Activated CD4-positive, alpha-beta T cell treated with anti-CD3 and anti-CD28 coated beads, Interleukin-2, amount 50 U/mL, for 24 hours (primary cell): ENCODE measurements at places on chromosomes 4 and X.

DNA sequence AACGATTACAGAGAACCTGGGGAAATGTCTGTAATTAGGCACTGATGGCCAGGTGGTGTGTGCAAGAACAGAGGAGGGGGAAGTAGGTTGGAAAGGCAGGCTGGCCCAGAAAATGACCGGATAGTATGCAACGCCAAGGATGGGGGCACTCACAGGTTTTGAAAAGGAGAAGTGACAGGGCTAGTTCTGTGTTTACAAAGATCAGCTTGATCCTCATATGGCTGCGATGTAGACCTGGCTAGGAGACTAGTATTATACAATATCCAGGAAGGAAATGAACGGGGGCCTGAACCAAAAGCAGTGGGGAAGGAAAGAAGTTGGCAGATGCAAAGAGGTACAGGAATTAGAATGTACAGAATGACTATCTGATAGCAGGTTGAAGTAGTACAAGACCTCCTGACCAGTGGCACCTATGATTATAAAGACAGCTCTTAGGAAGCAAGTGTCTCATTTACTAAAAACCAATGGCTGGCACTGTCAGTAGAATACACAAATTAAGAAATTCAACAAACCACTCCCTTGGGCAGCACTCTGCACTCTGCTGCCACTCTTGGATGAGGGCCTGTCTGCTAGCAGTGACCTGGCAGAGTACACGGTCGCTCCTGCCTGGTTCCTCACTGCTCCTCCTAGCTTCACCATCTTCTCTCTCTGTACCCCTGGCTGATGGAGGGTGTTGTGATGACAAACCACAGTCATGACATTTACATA is 14.1 kb downstream of the MFAP3L start:
- no peak for DNase-seq

- DNase-seq, result no peak
Measured at GRCh38 chrX:153924149-153924861, 1.8 kb downstream of the ARHGAP4 start.

DNA sequence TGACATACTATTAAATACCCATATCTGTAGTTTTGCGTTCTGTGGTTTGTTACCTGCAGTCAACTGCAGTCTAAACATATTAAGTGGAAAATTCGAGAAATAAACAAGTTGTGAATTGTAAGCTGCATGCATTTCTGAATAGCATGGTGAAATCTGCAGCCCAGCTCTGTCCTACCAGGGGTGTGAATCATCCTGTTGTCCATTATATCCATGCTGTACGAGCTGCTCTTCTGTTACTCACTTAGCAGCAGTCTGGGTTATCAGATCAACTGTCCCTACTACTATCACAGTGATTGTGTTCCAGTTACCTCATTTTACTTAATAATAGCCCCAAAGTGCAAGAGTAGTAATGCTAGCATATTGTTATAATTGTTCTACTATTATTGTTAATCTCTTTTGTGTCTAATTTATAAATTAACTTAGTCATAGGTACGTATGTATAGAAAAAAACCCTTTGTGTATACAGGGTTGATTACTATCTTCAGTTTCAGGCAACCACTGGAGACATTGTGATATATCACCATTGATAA is 173.7 kb upstream of the FAT4 start:
- no peak for DNase-seq

DNA sequence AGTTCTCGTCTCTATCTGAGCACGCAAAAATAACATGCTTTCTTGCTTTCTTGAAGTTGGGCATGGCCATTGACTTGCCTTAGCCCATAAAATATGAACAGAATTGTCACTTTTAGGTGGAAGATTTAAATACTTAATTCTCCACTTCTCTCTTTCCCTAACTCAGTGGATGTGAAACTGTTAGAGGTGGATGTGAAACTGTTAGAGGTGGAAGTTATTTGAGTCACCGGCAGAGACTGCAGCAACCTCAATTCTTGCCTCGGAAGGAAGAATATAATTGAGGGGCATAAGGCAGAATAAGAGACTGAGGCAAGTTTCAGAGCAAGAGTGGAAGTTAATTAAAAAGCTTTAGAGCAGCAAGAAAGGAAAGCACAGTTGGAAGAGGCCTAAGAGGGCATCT is 2.8 kb upstream of the PARM1 start:
- DNase-seq, result no peak

- no peak for DNase-seq
Measured at GRCh38 chr4:14787894-14788293, 214.4 kb upstream of the CPEB2 start.

DNA sequence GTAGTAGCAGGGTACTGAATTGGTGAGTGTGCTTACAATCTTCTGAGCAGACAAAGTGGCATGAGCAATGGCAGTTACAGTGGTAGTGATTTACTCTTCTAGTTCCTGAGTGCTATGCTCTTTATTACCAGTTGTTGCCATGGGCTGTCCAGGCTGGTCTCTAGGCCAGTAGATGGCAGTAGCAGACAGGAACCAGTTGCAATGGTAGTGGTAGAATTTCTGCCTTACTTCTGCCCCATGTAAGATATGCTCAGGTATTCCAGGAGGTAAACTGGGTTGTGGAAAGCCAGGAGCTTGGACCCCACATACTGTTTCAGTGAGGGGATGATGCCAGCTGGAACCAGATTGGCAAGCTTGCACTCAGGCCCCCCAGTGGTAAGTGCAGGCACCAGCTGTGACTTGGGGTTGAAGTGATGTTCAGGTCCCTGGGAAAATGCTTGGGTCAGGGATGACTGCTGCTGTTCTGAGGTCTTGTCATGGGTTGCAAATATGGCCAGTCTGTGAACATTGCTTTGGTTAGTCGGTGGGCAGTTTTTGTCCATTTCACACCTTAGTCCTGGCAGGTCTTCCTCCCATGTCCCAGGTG is 63.0 kb upstream of the ZXDB start:
- DNase-seq, result no peak

DNA sequence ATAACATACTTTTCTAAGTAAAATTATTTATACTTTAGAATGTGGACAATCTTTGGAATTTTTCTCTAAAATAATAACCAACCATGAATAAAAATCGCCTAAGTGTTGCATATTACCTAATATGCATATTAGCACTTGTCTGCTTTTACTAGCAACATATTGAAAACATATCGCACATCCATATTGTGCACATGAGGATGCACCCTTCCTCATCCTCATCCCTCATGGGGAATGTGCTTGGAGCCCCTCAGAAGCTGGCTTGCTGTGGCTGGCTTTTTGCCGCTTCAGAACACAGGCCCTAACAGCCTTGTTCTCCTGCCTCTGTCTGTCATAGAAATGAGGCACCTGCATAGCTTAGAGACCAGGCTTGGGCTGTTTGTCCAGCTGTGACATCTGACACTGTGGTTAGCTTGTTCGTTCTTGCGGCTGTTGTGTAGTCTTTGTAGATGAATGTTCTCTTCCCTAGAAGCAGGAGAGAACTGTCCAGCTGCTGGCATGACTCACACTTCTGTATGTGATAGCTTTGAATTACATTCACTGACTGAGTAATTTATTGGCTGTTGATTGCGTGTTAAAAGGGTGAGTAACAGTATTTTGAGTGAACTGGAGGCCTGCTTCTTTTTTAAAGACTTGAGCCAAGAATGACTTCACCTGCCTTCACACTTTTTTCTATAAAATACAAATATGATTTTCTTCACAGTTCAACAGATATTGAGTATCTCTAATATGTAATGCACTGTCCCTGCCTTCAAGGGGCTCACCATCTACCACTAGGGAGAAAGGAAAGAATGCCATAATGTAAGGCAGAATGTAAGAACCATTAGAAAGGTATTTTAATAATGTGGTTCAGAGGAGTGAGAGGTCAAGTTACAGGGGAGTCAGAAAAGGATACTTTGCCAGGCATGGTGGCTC is 81.9 kb downstream of the HMGB2 start:
- DNase-seq, result peak; percentile 2

DNA sequence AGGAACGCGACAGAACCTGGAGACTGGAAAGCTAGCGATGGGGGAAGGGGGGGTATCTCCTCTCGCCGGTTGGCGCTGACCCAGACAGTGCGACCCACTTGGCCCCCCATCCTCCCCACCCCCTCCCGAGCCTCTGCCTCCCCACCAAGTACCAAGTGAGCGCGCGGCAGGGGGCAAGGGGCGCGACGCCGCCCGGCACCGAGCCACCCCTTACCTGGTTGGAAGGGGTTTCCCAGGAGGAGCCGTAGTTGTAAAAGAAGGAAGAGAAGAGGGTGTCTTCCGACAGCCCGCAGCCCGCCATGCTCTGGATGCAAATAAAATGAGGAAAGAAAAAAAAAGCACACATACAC is 112.2 kb downstream of the DHX15 start:
- DNase-seq, result no peak

GRCh38 chr4:148850257-148850995 is 408.2 kb upstream of the NR3C2 start:
- DNase-seq, result no peak

DNA sequence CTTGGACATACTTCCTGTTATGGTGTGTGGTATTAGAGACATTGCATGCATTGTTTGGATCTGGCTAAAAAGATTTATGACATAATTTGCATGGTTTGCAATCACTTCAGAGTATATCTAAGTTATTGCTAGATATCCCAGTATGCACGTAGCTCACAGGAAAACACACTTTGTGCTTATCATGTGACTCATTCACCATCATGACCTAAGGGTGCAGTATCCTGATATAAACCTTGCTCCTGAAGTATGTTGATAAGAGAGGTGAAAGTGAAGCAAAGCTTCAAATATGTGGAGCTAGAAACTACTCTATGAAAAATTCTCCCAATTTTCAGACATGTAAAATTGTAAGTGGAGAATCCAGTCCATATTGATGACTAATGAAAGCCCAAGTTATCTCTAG is 46.9 kb upstream of the GRXCR1 start:
- no peak for DNase-seq

GRCh38 chrX:2468261-2469195 is 32.2 kb downstream of the DHRSX start:
- no peak for DNase-seq

- DNase-seq, result no peak
Measured at GRCh38 chr4:46909078-46909477, at the start of gene COX7B2. Gene COX7B2, minus strand, starts transcription at chr4:46909245. Its CDS starts 174,053 bp downstream, at chr4:46735192.

GRCh38 chrX:18899796-18900380 is 84.0 kb downstream of the PHKA2 start:
- DNase-seq, result no peak

DNA sequence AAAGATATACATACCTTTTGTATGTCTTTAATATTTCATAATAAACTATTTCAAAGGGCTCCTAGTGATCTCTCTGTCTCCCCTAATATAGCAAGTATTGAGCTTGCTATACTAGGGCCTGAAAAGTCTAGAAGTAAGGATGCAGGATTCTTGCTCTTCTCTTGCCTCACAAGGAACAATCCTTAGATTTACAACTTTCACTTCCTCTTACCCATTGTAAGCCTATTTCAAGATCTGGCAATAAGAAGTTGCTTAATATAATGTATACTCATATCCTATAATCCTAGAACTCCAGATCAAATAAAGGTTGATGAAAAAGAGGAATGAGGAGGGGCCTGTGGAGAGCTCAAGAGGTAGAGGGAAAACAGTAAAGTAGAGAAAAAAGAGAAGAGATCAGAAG is 40.8 kb upstream of the CHRDL1 start:
- no peak for DNase-seq

DNA sequence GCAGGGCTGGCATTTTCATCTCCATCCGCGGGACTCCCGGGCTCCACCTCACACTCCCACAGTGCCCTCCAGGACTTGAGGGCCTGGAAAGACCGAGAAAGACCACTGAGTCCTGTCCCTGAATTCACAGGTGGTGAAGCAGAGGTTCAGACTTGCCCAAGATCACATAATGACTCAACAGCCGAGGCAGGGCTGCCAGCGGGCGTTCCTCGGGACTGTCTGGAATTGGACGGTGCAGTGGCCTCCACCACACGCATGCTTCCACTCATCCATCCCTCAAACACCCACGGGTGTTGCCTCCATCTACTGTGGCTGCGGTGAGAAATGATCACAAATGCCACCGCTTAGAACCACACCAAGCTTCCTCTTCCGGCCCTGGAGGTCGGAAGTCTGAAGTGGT is 6.9 kb upstream of the ADRA2C start:
- no peak for DNase-seq

DNA sequence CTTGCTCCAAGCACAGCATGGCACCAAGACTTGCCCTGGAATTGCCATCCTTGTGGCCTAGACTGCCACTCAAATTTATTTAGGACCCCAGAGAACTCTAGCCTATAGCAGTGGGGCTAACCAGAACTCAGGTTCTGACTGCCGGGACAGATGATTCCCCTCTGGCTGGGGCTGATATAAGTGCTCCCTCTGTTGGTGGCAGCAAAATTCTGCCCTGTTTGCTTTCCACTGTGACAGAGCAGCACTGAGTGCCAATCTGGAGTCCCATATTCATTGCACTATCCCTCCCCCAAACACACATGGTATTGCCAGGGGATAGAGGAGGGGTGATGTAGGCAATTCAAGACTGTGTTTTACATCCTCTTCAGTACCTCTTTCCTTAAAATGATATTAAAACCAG is 1081.9 kb downstream of the FAT4 start:
- DNase-seq, result no peak

GRCh38 chr4:140581078-140581477 is 12.3 kb upstream of the UCP1 start:
- DNase-seq, result no peak

- DNase-seq, result no peak
Measured at GRCh38 chr4:23266401-23266800, 573.7 kb downstream of the GBA3 start.

DNA sequence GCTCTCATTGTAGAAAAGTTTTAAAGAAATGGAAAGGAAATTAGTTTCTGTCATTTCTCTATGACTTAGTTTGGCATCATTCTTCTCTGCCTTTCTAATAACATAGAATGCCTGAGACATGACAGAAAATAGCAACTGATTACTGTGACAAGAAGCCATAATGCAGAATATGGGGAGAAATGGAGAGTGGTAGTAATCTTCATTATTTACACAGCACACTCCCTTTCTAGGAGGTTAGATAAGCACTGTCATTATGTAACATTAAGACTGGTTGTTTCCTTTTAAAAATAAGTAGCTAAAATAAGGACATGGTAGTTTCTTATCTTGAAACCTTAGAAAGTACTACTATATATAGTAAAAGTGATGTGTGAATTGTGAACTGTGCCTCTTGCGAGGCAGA is 1227.9 kb upstream of the PABPC4L start:
- DNase-seq, result no peak

- no peak for DNase-seq
Measured at GRCh38 chr4:15042529-15043167, 40.4 kb downstream of the CPEB2 start.

GRCh38 chrX:108573136-108573535 is 133.5 kb downstream of the COL4A5 start:
- DNase-seq, result no peak

- no peak for DNase-seq
Measured at GRCh38 chr4:53424280-53424679, 46.8 kb downstream of the FIP1L1 start.
